Cortex of kidney (tissue), 1 donor: ENCODE measurements at places on chromosomes 4 and X.

- DNase-seq, result no peak
Observed at GRCh38 chr4:27414887-27415731, 554.5 kb downstream of the STIM2 start.

- DNase-seq, result no peak
Observed at GRCh38 chrX:103586314-103586646, 965 bp downstream of the TCEAL4 start.

DNA sequence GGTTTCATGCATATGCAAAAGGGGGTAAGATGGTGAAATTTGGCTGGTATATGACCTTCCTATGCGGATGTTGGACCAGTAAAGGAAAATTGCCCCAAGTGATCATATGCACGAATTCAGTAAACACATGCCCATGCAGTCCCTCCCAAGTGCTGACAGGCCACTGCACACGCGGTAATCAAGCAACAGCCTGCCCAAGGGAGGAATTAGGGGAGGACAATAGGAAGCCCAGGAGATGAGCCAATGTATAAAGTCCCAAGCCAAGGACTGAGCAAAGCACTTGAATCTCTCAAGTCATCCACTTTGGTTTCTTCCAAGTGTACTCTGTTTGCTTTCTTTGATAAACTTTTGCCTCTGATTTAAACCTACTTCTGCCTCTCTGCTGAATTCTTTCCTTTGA lies 21.1 kb downstream of the MAGEB16 start:
- no peak for DNase-seq

DNA sequence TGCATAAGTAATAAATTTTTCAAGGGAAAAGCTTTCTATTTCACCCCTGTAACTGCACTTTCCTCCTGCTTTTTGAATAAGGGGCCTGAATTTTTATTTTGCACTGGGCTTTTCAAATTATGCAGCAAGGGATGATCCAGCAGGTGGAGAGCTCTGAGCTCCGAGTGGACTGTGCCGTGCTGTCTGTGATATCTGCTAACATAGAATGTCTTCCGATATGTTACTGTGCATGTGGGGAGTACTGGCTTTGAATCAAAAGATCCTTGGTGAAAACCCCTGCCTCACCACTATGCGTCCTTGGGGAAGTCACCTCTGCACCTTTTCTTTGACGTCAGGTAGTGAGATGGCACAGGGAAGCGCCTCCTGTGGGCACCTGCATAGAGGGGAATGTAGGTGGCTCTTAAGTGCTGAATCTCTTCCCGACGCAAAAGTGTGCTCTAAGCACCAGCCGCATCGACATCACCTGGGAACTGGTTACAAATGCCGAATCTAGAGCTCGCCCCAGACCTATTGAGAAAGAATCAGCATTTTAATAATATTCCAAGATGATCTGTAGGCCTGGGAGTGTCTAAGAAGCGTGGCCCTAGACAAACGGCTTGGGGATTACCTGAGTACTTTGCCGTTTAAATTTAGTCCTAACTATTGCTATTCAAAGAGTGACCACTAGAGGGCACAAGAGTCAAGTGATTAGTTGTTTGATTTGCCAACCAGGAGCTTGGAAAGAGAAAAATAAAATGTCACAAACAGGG lies 19.2 kb upstream of the WFS1 start:
- DNase-seq, result no peak

- DNase-seq, result no peak
Observed at GRCh38 chr4:188201851-188202250, 62.6 kb downstream of the TRIML1 start.

- no peak for DNase-seq
Observed at GRCh38 chr4:78720994-78721677, 55.0 kb upstream of the BMP2K start.

- no peak for DNase-seq
Observed at GRCh38 chr4:55491486-55491885, 55.2 kb downstream of the CLOCK start.

- DNase-seq, result no peak
Observed at GRCh38 chrX:68084765-68085164, 348.5 kb downstream of the OPHN1 start.

DNA sequence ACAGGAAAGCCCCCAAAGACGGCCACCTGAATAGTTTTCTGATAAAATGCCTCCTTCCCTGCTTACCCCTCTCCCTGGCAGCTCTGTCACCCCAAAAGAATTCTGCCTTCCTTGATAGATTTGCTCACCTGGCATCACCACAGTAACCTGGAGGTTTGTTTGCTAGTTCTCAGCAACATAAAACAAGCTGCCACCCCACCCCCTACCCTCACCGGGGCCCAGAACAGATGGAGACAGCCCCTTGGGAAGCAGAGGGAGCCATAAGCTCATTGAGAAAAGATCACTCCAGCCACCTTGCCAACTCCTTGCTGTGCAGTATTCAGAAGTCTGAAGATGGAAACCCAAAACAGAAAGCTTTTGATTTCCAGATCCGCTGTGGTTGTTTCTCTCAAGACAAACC lies 108.6 kb downstream of the DHX15 start:
- DNase-seq, result no peak

DNA sequence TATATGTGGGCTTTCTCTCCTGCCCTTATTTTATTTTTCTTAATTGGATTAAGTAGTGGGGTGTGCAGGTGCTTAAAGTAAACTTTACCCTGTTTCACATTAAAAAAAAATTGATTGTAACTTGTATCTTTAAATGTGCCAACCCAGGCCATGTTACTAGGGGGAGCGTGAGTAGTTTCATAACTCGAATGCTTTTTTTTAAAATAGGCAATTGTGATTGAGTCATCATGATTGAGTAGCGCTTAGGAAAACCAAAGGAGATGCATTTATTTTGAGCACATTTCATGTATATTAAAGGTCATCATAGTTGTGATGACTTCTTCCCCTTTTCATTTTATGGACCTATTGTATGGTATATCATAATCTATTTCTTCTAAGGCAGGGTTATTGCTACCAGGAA lies 32.2 kb downstream of the GPAT3 start:
- no peak for DNase-seq

DNA sequence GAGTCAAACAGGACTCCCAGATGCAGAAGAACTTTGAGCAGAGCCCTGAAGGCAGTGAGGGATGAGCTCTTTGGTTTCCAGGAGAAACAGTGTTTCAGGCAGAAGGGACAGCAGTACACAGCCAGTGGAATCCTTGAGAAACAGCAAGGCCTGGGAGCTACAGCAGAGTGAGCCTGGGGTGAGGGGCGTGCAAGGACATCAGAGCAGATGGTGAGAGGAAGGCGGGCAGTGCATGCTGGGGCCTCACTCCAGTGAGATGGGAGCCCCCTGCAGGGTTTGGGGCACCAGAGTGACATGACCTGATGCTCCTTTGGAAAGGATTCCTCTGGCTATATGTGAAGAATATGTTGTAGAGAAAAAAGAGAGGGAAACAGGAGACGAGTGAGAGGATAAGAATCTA lies 98.1 kb upstream of the EGFL6 start:
- no peak for DNase-seq

DNA sequence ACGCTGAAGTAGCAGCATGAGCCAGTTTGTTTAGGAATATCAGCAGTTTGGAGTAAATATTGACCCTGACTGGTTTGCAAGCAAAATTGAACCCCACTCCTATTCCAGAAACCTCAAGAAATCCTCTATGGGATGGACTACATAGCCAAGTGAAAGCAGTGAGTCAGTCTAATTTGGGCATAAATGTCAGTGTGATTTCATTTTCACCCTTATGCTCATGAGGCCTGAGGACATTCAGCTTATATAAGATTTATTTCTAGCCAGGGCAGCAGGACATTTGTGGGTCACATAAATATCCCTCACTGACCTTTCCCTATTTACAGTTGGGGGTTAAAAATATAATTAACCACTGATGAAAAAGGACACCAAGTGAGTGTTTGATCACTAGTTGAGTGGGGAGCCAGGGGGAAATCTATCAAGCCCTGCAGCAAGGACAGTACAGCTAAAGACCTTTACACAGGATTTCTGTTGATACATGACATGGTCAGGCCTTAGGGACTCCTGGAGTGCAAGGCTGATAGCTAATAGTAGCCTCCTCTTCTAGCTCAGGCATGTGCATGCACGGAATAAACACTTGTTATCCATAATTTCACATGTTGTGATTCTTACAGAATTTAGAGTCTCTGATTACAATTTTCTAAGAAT lies 996.9 kb upstream of the GRIA3 start:
- DNase-seq, result no peak

DNA sequence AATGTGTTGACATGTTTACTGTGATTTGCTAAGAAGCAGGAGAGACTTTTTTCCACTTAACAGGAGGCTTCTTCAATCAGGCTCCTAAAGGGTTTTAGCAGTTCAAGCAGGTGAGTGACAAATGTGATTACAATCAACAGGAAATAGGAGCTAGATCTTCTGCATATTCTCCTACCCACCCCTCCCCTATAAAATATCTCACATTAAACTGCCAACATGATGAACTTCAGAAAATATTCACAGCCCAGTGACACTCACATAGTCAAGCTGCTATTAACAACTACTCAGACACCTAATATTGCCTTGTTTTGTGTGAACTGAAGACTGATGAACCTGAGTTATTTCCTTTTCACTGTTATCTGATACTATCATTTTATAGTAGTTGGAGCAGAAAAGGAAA lies 55.9 kb upstream of the ANTXR2 start:
- no peak for DNase-seq

- DNase-seq, result no peak
Observed at GRCh38 chr4:67871867-67872266, 11.9 kb downstream of the TMPRSS11D start.

- DNase-seq, result no peak
Observed at GRCh38 chr4:158906073-158906472, 137.2 kb downstream of the FNIP2 start.

DNA sequence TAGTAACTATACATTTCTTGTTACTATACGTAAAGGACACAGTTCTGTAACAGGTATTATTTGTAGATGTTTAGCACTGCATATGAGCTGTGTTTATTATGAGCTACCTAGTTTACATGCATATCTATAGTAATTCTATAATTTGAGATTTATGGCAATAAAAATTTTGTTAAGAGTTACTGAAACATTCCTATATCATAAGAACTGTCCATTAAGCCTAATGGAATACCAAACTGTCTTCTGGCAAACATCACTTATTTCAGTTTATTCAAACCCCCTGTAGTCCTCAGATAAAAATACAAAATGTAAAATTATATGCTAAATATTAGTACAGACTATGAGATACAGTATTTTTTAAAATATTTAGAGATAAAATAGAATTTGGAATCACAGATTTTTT lies 205.2 kb downstream of the ADGRL3 start:
- no peak for DNase-seq

- DNase-seq, result no peak
Observed at GRCh38 chr4:153131596-153131995, 72.6 kb upstream of the TRIM2 start.

GRCh38 chr4:26268246-26268645 lies 52.6 kb upstream of the RBPJ start:
- DNase-seq, result no peak

- DNase-seq, result no peak
Observed at GRCh38 chr4:22356987-22357596, 158.8 kb downstream of the ADGRA3 start.

- no peak for DNase-seq
Observed at GRCh38 chr4:156137679-156138473, 184.2 kb upstream of the CTSO start.

DNA sequence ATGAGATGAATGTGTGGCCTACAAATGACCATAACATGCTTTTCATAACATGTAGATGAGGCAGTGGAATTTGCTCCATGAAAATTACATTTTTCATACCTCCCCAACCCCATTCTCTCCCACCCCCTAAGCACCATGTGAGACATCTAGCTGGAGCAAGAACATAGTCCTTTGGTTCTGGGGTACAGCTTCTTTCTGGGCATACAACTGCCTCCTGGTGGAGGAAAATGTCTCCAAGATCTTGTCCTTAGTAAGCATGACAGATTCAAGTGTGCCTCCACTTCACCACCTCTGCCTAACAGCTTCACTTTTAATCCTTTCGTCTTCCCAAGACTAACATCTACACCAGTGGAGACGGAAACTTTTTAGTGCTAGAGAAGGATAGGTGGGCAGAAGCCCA lies 8.0 kb downstream of the EXOC1L start:
- no peak for DNase-seq

GRCh38 chr4:114273238-114273637 lies 293.8 kb upstream of the ARSJ start:
- DNase-seq, result no peak

GRCh38 chrX:115337491-115338144 lies 48.1 kb downstream of the LUZP4 start:
- DNase-seq, result no peak

DNA sequence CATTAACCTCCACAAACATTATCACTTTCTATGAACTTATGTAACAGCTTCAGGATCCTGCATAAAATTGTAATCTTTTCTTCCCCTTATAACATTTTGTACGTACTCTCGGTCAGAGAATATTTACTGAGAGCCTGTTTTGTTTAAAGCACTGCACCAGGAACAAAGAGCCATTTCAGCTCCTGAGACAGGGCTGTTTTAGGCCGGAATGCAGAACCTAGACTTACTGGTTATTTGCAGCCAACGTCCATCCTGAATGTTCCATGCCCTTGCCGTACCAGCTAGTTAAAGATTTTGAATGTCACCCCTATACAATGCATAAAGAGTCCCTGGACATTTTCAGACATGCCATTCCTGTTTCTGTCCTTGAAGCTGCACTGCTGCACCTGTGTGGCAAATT lies 248.8 kb downstream of the PCDH7 start:
- DNase-seq, result no peak

DNA sequence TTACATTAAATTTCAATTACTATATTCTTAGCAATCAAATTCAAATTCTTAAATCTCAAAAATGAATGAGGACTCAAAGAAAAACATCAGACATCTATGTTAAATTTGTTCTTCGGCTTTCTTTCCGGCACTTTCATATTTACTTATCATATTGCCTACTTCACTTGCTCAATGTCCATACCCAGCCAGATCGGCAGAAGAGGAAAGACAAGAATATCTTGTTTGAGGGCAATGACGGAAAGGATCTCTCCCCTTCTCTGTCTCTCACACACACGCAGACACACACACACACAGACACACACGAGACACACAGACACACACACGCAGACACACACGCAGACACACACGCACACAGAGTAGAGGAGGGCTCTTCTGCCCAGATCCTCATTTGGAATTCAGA lies 13.2 kb upstream of the IRF2 start:
- no peak for DNase-seq

DNA sequence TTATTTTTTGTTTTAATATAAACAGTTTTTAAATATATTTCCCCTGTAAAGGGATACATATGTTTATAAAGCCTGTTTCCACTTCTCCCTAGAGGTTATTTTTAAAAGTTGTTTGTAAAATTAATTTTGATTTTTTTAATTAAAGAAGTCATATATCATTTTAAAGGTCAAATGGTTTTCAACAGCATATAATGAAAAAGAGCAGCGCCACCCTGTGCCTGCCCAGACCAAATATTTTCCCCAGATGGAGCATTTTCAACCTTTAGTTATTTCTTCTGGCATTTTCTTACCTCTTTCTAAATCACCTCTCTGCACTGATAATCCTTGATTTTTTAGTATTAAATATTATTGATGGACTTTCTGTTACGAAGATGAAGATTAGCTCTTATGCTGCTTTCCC lies 21.0 kb downstream of the MSX1 start:
- no peak for DNase-seq

GRCh38 chrX:145002771-145003170 lies 244.5 kb upstream of the SPANXN1 start:
- no peak for DNase-seq

- DNase-seq, result no peak
Observed at GRCh38 chr4:6746721-6747293, 30.8 kb downstream of the BLOC1S4 start.
